DMS53 (cell line): ENCODE measurements at places on chromosomes 6 and 20.

DNA sequence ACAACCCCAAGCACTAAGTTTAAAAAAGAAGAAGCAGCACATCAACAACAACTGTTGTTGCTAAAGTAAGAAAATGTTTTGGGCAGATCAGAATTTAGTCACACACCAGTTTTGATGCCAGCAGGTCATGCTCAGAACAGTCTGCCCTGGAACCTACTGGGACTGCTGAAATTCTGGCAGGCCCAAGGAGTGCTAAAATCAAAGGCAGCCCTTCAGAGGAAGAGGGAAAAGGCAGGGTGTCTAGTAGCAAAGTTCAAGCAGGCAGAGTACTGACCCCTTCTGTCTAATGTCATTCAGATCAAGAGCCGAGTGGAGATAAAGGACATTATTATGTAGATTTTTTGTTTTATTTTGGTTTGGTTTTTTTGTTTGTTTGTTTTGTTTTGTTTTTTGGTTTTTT lies 96.6 kb upstream of the LOC128125822 start:
- no peak for DNase-seq

DNA sequence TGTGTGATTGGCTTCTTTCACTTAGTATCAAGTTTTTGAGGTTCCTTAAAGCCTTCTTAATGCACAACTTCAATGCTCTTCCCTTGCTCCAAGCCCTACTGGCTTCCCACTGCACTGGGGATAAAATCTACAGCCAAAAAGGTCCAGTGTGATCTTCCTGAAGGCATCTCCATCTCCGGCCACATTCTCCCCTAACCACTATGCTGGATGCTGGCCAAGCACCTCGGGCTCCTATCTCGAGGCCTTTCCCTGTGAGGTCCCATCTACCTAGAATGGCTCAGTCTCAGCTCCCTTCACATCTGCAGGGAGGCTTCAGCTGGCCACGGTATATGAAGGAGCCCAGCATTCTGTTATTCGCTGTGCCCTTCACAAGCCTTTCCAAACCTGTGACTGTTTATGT lies 48.1 kb downstream of the CNKSR3 start:
- DNase-seq: peak; percentile 21

DNA sequence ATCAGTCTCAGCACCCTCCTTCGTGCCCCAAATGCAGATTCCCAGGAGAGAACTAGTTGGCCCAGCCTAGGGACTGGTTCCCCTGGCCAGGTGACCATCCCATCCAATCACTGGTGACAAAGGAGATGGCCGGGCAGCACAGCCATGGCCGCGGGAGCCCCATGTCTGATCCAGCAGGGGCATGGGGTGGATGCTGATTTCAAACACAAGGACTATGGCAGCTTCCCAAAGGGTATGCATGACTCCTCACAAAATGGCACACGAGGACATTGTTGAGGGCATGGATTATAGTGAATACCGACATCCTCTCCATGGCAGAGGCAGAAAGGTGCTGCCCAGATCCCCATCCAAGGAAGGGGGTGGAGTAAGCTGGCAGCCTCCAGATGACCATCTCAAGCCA lies 9.9 kb upstream of the LSM14B start:
- no peak for DNase-seq

GRCh38 chr6:93139408-93140081 lies 279.8 kb downstream of the EPHA7 start:
- no peak for DNase-seq

DNA sequence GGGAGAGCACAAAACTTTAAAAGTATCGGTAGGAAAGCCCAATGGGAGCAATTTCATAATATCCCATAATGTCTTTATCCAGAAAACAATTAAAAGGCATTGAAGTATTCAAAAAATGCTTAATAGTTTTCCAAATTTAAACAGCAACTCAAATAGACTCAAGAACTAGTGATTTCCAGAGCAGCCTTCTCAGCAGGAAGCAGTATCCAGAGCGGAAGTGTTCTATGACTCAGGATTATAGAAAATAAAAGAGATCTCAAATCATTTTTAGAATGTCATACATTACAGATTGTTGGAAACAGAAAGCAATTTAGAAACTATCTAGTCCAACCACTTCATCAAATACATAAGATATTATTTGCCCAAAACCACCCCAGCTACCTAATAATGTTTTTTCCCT lies 79.3 kb downstream of the COL12A1 start:
- DNase-seq: no peak

DNA sequence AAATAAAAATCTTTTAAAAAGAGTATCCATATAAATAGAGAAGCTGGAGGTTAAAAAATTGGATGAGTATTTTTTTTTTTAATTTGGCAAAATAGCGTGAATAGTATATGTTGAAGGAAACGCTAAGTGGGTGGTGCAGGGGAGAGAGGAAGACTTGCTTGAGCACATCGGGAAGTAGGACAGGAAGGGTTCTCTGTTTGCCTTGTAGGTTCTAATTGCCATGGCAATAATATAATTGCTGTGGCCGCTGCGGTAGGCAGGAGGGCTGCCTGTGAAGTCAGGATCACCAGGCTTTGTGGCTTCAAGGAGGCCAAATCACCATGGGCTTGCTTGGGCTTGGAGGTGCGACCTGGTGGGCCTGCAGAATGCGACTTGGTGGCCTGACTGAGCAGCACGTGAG lies 35.1 kb downstream of the IGF2R start:
- DNase-seq: no peak

- no peak for DNase-seq
These were observed 4.3 kb downstream of the EYA4 start for GRCh38 chr6:133245422-133245903.
